ENCODE measurements at places on chromosomes 4 and X.
A peak's percentile ranks its signal among the peaks of the same experiment; 100 is the strongest.

DNA sequence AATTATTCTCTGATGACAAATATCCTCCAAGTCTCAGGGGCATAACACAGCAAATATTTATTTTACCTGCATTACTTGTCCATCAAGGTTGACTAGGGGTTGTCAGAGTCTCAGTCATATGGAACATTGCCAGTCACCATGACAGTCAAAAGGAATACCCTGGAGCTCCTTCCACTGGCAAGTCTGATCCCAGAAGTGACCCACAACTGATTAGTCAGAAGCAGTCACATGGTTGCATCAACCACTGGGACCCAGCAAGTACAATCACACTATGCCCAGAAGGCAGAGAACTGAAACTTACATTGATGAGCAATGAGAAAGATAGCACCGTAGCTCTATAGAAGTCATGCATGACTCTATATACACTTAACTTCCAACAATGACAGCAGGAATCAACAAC, 41.9 kb upstream of the SOD3 start:
- DNase-seq = no peak

GRCh38 chr4:113499696-113500095, 261.8 kb downstream of the CAMK2D start:
- no peak for DNase-seq

- DNase-seq = no peak
Observed at GRCh38 chr4:165440415-165441158, 61.8 kb downstream of the CPE start.

GRCh38 chrX:39443240-39443639, 642.0 kb downstream of the MID1IP1 start:
- DNase-seq = no peak

DNA sequence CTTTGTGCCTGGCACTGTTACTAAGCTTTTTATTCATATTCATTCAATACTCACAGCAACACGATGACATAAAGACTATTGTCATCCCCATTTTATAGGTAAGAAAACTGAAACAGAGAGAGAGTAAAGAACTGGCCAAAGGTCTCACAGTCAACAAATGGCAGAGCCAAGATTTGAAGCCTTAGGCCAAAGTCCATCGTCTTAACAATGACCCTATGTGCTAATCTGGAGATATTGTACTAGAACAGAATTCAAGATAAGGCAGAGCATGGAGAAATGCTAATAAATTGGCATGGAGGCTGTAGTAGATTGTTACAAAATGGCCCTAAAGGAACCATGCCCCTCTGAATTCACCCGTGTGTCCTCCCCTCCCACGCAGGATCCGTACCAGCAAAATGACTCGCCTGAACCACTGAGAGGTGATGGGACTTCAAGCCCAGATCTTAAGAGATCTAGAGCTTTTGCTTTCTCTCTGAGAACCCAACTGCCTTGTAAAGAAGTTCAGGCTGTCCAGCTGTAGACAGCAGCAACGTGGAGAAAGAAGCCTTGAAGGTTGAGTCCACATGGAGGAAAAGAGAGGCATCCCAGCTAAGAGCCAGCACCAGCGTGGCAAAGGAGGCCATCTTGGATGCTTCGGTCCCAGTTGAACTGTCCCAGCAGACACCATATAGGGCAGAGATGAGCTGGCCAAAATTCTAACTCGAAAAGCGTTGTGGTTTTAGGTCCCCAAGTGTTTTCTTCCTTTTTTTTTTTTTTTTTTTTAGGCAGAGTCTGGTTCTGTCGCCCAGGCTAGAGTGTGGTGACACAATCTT, 52.8 kb upstream of the RBM47 start:
- DNase-seq = no peak

GRCh38 chr4:2220016-2220630, 21.8 kb downstream of the HAUS3 start:
- peak; percentile 75 for DNase-seq

GRCh38 chr4:26782830-26783202, 77.8 kb upstream of the STIM2 start:
- no peak for DNase-seq

- DNase-seq = no peak
Observed at GRCh38 chr4:169050881-169051760, 41.1 kb upstream of the CBR4 start.

DNA sequence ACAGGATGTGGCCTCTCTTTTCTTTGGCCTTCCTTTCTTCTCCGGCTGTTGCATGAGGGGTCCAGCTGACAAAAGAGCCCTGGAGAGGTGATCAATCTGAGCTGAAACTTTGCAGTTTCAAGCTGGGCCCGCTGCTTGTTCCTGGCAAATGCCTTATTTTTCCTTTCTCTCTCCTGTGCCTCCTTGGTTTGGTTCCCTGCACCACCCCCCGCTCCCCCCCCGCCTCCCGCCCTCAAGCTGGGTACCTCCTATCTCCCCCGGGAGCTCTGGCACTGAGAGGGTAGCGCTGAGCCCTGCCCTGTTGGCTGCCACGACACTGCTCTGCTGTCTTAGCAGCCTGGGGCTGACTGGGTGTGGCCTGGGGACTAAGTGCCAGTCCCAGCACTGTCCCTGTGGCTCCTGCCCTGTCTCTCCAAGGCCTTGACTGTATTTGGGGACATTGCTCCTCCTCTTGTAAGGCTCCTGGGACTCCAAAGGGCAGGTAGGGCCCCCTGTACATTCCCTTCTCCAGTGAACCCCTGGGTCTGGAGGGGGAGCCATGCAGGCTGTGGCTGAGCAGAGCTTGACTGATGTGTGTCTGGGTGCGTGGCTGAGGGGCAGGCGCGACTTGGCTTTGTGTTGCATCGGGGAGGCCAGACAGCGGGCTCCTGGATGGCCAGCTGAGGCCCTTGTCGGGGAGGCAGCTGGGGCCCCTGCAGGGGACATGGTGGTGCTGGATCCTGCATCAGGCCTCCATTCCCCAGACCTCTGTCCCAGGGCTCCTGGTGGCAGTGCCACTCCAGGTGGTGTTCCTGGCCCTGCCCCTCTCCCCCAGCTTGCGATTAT, 1.1 kb downstream of the PLXNA3 start:
- DNase-seq = peak; percentile 34

- DNase-seq = no peak
Observed at GRCh38 chr4:172344308-172344938, 531.2 kb downstream of the GALNTL6 start.

GRCh38 chr4:139935911-139936310, 218.1 kb downstream of the MAML3 start:
- DNase-seq = no peak

DNA sequence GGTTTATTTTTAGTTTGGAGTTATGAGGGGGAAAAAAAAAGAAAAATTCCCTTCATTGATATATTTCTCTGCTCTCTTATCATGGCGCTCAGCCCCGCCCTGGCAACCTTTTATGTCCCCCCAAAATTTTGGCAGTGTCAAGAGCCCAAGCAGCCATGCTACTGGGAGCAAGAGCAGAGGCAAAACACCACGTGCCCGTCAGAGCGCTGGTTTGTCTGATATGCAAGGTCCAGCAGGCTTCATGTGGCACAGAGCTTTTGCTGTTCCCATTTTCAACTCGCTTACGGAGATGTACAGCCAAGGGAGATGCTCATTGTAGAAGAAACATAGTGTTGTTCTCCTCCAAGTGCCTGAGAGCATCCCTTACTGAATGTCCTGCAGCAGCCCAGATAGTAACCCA, 27.3 kb downstream of the SLITRK2 start:
- no peak for DNase-seq

- DNase-seq = no peak
Observed at GRCh38 chr4:17275836-17276235, 236.1 kb downstream of the QDPR start.

DNA sequence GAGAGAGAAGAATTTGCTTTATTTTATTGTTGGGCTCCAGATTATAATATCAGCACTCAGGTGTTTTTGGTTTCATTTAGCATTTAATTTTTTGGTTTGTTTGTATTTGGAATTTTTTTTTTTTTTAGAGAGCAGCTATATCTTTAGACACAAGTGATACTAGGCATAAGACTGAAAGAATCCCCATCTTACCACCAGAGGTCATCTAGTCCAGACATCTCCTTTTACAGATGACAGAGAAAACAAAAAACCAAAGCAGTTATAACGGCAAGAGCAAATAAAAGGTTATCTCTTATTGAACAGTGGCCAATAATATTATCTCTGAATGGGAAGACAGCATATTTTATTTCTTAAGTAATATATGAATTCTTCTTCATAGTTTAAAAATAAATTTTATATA, 22.8 kb downstream of the USP38 start:
- DNase-seq = peak; percentile 38

DNA sequence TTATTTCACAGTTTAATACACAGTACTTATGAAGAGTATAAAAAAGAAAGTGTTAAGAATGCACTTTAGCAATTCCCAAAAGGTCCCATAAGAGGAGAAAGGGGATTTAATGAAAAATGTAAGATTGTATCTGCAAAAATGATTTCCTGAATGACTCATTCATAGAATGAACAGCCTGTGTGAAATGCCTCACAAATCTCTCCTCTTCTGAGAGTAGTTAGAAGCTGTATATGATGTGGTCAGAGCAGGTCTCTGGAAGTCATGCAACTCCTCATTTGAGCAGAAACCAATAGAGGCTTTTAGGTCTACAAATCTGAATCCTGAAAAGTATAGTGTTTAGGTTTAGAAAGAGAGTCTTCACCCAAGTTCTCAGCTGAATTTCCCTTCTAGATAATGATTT, 381.3 kb upstream of the INTU start:
- peak; percentile 13 for DNase-seq

GRCh38 chr4:80266902-80267380, 477 bp downstream of the FGF5 start:
- no peak for DNase-seq

- no peak for DNase-seq
Observed at GRCh38 chrX:154401045-154401799, 3.0 kb downstream of the RPL10 start.

DNA sequence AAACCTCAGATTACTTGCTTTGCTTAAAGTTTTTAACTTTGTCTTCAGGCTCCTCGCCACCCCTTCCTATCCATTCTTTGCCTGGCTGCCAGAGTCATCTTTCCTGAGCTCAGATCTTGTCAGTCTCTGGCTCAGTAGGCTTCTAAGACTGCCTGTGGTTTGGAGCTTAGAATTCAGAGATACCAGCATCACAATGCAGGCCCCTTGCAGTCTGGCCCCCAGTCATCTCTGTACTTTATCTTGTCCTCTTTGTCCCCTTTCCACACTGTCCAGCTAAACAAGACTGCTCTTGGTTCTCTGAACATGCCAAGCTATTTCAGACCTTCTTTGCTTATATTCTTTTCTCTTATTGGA, 3.0 kb downstream of the KIAA0232 start:
- DNase-seq = no peak

DNA sequence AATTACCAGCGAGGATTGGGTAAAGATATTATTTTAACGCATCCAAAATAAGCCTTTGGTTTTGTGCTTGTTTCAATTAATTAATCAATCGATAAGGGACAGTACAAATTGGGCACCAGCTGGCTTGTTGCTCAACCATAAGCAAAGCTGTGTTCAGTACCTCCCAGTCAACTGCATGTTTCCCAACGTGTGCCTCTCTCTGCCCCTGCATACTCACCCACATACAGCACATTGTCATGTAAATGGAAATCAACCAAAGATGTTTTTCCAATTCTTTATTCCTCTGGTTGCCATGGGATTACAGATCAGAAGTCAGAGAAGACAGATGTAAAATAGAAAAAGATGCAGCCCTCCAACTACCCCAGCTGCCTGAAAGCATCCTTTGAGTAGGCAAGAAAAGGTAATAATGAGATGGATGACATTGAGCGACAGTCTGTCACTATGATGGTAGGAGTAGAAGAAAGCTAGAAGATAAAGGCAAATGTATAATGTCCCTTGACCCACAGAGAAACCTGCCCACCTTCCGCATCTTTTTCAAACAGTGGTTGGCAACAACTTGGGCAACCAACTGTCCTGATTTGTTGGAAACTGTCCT, 92.7 kb upstream of the TSPAN7 start:
- DNase-seq = no peak

GRCh38 chrX:26026179-26026578, 112.0 kb upstream of the MAGEB18 start:
- no peak for DNase-seq

DNA sequence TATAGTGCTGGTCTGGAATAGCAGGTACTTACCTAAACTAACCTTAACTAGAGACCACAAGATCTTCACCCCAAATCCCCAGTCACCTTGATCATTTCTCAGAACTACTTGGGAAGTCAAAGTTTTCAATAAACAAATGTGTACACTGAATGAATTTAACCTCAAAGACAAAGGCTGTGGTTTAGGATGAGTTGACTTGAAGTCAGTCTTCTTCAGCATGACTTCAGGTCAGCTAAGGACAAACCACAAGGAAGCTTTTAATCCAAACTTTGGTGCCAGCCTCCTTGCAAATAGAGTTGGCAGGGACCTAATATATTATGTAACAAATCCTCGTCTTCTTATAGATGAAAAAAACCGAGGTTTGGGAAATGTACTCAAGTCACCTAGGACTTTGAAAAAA, 21.2 kb upstream of the VCX2 start:
- no peak for DNase-seq

- no peak for DNase-seq
Observed at GRCh38 chrX:114251575-114251974, 332.3 kb upstream of the HTR2C start.

- DNase-seq = no peak
Observed at GRCh38 chr4:172142281-172142741, 329.1 kb downstream of the GALNTL6 start.

GRCh38 chr4:82618103-82618720, 56.4 kb upstream of the TMEM150C start:
- no peak for DNase-seq

DNA sequence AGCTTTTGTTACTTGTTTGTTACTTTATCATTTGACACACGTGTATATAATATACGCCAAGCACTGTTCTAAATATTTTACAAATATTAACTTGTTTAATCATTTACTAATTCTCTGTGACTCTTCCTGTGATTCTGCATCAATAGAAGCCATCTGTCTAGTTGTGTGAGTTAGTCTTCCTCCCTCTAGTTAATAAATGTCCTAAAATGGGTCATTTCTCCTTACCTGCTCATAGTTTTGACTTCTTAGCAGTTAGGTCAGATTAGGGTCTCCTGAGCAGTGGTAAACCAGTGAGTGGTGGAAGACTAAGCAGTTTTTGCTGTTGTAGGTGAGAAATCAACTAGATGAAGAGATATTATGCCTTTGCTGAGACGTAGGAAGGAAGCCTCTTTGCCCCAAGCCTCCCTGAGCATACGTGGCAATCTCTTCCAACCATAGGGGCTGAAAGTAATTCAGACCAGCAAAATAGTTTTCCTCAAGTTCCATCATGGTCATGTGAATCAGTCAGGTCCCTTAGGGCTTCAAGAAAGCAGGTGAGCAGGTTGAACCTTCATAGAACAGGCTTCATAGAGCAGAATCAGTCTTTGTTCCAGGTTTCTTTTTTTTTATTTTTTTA, 38.7 kb upstream of the THOC2 start:
- no peak for DNase-seq

DNA sequence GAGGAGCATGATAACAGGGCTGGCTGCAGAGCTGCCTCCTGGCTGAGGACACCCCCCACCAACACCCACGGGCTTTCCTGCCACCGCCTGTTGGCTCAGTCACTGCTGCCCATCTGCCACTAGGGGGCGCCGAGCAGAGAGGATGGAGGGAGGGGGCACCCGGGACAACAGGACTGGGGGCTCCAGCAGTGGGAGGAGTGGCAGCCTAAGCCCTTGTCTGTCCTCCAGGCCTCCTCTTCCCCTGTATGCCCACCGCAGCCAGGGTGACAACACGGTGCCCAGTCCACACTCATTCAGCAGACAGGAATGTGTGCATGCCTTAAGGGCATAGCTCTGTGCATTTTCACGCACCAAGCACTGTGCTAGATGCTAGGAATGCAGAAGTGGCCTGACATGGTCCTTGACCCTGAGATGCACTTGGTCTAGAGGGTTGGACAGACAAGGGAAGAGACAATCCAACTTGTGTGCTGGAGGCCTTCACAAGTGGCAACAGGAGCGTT, 149.9 kb downstream of the AMMECR1 start:
- no peak for DNase-seq
